NCI-H524 treated with DMSO at 0.1 percent for 48 hours (cell line): ENCODE measurements at places on chromosomes 6 and 20.

DNA sequence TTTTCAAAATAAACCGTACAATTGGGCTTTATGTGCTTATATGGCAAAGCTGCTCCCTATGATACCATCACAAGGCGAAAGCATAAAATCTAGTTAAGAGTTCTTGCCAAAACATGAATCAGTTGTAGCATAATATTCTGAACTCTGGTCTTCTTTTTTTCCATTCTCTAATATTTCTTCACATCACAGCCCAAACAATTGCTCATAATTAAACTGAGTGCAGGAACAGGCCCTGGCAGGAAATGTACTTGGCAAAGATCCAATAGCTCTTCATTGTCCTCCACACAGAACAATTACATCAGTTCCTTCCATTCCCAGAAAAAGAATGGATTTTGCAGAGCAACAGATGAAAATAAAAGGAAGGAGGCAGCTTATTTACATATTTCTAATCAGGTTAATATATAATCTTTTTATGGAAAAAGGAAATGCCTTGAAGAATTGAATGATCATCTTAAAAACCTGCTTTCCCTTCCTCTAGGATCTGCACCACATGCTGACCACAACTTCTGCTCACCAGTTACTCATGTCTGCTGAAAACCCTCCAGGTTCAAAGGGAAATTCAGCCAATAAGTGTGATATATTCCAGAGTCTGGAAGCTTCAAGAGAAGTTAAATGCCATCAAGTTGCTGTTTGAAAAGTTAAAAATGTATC, 123.3 kb upstream of the COL21A1 start:
- no peak for DNase-seq

DNA sequence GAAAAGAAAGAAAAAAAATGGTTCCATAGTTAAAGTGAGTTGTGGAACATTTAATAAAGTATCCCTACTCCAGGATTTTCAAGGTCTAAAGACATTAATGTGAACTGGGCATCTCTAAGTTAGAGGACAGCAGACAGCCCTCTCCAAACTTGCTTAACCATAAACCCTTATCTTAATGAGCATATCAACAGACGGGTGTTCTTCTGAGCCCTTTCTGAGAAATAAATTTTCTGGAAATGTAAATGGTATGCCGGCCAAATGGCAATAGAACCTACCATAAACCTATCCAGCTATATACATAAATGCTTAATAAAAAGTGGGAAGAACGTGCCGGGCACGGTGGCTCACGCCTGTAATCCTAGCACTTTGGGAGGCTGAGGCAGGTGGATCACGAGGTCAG, 12.5 kb downstream of the SLC18B1 start:
- no peak for DNase-seq

DNA sequence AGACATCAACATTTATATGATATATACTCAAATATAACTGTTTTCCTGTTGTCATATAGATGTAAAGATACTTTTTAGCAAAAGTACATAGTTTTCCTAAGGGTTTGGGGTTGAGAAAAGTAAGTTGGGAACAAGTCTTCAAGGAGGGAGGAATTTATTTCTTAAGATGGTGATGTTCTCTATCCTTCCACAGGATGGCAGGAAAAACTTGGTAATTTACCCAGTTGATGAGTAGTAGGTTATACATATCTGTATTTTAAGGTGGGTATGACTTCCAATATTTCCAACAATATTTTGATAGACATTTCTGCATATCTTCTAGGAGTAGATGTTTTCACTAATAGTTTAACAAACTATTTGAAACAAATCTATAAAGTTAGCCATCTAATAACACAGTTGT, 254.4 kb downstream of the RIMS1 start:
- no peak for DNase-seq

- no peak for DNase-seq
These were observed 137.9 kb downstream of the MAFB start for GRCh38 chr20:40551125-40551530.

GRCh38 chr20:52800734-52801627, 171.2 kb upstream of the TSHZ2 start:
- DNase-seq, result no peak

DNA sequence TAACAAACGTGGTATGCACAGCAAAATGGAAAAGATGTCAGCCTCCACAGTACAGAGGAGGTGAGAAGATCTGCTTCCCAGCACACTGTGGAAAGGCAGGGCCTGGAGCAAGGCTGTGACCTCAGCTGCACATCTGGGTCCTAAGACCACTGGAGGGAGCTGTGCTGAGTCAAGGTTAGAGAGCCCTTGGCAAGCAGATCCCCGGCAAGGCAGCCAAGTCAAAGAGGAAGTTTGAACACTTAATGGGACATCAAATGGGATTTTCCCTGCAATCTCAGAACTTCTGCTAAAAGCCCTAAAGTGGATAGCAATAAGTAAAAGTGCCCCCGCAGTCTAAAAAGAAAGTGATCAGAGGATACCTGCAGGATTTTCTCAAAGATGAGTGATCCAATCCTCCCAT, 39.5 kb downstream of the UNC5CL start:
- DNase-seq, result no peak

- DNase-seq, result no peak
These were observed 54.2 kb downstream of the REV3L start for GRCh38 chr6:111428811-111429210.

GRCh38 chr20:20603339-20603990, 109.0 kb downstream of the RALGAPA2 start:
- DNase-seq, result peak; percentile 100

DNA sequence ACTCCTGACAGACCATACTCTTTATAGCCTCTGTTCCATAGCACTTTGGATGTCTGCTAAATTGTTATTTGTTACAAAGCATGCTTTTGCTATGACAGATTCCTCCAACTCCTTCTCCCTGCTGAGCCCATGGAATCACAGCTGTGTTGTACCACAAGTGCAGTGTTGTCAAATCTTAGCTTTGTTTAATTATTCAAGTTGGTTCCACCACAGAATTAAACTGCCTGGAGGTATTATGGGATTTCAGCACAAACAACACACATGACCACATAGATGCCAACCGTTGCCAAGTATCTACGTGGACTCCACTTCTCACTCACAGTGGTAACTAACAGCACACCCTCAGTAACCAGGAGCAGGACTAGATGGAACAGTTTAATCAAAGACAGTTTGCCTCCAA, 32.7 kb upstream of the MARCKS start:
- no peak for DNase-seq

GRCh38 chr6:137780447-137781034, 86.5 kb upstream of the TNFAIP3 start:
- DNase-seq, result no peak

DNA sequence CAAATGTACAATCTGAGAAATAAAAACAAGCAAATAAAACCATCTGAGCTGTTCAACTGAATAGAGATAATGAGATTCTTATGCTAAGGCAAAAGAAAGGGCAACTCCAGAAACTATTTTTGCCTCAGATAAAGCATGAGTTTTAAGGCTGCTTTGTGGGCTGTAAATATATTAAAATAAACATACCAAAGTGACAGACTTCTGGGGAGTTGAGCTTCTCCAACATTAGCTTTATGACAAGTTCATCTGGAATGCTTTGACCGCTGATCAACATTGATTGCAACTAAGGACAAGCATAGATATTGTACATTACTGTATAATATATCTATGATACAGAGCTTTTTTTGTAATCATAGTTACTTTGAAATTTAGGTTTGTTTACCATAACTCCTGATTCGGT, 19.3 kb downstream of the AK9 start:
- DNase-seq, result no peak

DNA sequence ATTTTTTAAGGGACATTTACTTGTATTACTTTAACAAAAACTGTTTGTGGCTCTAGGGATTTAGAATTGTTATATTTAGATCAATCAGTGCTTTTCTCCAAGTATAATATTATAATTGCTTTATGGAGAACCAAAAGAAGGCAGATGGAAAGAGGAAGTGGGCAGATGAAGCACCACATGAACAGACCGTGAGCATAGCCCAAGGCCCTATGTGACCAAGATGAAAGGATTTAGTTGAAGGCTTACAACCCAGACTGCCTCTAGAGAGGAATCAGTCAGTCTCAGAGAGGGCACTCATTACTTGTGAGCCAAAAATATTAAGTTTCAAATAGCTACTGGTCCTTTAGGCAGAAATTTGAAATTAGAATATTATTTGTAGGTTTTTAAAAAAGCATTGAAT, 102.3 kb upstream of the IMPG1 start:
- DNase-seq, result no peak

GRCh38 chr6:70622461-70622860, 45.2 kb upstream of the SMAP1 start:
- DNase-seq, result no peak

- DNase-seq, result no peak
These were observed 52.8 kb upstream of the SRSF6 start for GRCh38 chr20:43404878-43405277.

DNA sequence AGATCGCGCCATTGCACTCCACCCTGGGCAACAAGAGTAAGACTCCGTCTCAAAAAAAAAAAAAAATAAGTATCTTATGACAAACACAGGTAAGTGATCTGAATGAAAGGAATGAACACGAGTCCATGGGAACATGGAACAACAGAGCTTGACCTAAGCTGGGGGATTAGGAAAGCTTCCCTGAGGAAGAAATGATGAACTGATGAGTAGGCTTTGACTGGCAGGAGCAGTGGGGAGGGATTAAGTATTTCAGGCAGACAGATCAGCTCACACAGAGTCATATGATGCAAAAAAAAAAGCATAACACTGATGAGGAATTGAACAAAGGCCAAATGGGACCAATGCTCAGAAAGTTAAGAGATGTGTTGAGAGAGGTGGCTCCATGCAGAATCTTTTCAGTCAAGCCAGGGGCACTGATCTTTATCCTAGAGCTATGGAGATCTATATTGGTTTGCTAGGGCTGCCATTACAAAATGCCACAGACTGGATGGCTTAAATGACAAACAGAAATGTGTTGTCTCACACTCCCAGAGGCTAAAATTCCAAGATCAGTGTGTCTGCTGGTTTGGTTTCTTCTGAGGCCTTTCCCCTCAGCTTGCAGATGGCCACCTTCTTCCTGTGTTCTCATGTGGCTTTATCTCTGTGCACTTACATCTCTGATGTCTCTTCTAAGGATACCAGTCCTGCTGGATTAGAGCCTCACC, 85.6 kb downstream of the ANKRD6 start:
- no peak for DNase-seq

DNA sequence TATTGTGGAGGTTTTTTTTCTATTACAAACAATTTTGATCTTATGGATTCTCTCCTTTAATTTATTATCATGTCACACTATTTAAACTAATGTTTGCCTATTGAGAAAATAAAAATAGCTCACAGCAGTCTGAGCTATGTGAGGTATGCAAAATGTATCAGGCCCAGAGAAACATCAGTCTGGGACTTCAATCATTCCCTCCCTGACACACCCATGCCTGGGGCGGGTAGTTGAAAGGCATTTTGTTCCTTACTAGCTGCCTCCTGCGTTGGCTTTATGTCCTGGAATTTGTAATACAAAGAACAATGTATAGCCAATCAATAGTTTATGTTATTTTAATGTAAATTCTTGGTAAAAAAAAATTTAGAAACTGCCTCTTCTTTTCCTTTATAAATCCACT, 403.3 kb downstream of the EPM2A start:
- no peak for DNase-seq

DNA sequence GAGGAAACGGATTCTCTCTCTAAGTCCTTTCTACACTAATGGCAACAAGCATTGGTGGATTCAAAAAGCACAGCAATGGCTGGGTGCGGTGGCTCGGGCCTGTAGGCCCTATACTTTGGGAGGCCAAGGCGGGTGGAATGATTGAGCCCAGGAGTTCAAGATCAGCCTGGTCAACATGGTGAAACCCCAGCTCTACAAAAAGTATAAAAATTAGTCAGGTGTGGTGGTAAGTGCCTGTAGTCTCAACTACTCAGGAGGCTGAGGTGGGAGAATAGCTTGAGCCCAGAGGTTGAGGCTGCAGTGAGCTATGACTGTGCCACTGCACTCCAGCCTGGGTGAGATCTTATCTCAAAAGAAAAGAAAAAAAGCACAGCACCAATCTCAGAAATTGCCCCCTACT, 19.3 kb downstream of the PAQR8 start:
- no peak for DNase-seq

GRCh38 chr6:113830140-113830539, 27.0 kb upstream of the MARCKS start:
- no peak for DNase-seq

DNA sequence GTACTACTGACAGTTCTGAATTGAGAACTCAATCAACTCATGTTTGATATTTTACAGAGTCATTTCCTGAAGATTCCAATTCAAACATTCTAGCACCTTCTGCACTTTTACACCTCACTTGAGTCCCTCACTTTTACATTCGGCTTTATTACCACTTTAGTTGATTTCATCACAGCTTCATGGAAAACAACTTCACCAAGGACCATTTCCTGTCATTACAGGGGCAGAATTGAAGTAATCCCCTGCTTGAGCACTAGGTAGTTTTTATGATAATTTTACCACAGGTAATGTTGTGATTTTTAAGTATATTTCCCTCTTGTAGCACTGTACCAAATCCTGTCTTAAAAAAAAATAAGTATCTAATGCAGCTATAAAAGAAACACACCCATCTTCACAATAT, 312.9 kb downstream of the BTBD9 start:
- no peak for DNase-seq

DNA sequence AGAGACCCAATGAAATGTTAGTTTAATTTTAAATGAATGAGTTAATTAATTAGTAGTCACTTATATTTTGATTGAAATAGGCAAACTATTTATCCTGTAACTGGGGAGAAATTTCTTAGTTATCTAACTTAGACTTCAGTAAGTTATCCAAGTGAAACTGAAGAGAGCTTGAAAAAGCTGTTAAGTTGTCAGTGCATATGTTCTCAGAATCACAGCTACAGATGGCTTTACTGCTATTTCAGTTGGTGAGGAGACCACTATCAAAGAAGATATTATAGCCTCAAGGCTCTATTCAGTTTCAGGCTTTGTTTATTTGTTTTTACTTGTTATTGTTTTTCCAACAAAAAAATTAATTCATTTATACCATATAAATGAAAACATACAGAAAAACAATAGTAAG, 404.1 kb downstream of the C6orf118 start:
- DNase-seq, result peak; percentile 56

DNA sequence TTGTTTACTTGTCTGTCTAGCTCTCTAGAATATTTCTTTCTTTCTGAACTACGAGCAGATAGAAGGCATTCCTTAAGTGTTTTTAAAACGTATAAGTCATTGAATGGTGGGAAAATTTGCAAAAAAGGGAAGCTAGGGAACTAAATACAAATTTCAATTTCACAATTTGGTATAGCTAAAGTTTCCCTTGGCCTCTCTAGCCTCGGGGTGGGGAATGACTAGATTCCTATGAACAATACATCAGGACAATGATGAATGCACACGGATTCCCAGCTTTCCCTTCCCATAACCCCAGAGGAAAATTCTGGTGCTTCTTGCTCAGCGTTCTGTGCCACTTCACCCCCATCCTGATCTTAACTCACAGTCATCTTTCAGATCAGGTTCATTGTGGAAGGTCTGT, 113.3 kb upstream of the ASF1A start:
- no peak for DNase-seq

DNA sequence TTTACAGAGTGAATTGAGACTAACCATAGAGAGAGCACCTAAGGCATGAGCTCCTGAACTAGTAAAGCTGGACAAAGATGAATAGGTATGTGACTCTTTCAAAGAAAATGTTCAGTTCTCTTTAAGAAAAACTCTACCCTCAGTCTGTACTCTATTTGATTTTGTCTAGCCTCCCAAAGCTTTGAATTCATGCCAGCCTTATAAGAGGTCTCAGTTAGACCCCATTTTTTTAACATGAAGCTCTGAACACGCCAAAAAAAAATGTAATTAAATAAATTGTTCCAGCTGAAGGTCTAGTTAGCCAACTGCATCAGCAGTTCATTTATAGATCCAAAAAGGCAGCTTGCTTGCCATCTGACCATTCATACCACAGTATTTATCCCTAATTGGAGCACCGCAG, 71.6 kb downstream of the COL9A1 start:
- no peak for DNase-seq

GRCh38 chr6:116397914-116398313, 27.2 kb downstream of the DSE start:
- no peak for DNase-seq
